ENCODE measurements at places on chromosomes 3 and 15.

DNA sequence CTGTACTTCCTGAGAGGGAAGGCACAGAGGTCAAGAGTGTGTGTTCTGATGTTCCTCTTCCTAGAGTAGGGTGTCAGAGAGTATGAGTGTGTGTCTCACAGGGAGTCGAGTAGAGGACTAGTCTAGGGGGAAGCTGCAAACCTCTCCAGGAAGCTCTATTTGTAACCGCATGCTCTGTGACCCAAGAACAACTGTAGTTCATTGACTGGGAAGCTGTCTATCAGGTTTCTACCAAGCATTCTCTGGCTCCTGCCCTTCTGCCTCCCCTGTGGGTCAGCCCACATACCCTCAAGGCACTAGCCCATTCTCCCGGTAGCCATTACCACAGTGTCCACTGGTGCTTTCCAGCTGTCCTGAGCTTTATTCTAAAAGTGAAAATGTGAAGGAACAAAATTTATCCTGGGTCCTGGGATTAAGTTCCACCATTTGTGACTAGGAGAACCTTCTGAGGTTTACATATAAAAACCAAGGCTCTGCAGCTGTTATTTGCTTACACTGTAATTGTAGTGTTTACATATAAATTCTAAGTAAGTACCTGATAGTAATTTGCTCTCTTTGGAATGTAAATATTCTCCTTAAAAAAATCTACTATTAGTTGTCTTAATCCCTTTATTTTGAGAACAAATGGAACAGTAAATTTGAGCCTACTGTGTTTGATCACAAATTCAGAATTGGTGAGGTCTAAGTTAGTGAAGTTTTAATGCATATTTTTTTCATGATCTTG lies 40.7 kb downstream of the MYRIP start:
- no peak for DNase-seq

- no peak for DNase-seq
Observed at GRCh38 chr3:44954962-44955361, 21.0 kb downstream of the ZDHHC3 start.

DNA sequence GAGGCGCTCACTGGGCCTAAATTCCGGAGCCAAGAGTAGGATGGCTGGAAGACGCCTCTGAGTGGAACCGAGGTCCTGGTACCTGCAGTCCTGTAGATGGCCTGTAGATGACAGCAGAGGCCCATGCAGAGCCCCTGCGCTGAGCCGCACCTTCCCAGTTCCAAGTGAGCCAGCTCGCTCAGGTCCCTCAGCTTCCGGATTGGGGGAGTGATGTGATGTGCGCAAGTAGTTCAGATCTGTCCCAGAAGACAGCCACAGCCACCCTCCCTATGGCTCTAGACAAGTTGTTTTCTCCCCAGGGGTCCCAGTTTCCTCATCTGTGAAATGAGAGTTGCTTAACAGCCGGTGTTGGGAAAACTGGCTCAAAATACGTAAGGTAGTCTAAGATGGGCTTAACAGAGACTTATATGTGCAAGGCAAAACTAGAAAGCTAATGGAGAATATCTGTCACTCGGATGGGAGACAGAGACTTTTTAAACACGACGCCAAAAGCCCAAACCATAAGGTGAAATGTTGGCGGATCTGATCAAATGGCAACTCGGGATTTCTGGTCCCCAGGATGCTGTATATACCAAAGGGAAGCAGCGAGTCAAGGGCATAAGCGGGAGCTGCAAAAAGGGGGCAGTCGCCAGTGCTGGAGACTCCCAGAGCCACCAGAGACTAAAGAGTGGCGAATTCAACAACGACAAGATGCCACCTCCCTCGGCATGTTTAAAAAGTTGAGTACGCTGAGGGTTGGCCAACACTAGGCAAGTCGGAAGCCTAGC lies 765 bp upstream of the MAPKAPK3 start:
- DNase-seq, result no peak

DNA sequence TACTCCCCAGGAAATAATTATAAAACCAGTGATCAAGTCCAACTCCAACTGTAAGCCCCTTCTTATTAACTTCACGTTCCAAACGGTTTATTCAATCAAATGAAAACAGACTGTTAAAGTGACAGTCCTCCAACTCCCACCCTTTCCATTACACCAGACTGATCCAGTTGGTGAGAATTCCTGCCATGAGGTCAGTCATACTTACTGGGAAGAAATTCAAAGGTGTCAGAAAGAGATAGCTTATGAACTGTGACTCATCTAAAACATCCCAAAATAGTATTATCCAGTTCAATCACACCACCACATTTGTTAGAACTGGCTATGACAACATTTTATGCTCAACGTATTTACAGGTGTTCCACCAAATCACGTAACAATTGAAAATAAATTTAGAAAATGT lies 19.5 kb downstream of the SMARCC1 start:
- no peak for DNase-seq

DNA sequence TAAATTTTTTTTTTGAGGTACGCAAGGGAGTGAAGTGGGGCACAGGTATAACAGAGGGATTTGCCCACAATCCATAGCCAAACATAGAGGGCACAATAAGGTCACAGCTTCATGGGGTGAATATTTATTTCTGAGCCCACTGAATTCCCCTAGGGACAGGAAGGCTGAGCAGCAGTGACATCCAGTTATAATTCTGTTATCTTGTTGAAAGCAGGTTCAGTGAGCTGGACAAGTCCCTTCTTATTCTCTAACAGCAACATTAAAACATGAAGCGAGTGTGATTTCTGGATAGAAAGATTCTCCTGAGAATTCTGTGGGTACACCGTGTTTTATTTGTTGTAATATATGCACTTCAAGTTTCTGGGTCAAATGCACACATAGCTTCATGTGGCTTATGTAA lies 538.2 kb downstream of the NAALADL2 start:
- DNase-seq, result no peak

DNA sequence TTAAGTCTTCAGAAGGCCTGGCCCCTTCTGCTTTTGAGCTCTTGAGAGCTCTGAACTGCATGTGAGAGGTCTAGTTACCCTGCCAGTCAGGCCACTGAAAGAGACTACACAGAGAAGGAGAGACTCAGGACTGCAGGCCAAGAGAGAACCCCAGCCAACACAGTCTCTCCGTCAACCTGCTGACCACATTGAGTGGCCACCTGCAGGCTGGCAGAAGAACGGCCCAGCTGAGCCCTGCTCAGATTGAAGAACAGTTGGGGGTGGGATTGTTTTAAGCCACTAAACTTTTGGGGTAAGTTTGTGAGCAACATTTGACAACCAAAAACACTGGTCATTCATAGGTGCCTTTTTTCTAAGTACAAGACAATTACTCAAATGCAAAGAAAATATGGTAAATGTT lies 273.5 kb upstream of the CCDC54 start:
- no peak for DNase-seq

GRCh38 chr3:14946739-14947099 lies 664 bp upstream of the NR2C2 start:
- DNase-seq, result no peak

DNA sequence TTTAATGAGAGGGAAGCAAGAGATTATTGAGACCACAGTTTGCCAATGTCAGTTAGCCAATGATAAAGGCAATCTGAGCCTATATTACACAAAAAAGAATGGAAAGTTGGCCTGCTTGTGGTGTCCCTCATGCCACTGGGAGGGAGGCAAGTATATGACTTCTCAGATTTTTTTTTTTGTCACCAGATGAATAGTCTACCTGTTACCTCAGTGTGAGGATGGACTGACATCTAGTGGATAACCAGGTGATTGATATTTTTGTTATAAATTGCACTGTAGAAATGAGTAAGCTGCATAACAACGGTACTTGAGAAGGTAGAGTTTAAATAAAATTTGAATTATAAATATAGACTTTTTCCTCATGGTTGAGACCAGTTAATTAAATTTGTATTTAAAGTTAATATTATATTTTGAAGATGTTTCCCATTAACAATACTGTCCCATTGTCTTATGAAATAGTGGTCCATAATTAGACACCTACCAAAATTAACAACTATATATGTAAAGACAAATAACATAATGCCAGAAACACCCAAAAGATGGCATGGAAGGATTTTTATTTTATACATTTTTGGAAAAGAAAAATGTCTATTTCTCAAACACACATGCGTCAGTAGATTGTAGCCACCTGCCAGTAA lies 237.8 kb upstream of the GADL1 start:
- DNase-seq, result no peak

DNA sequence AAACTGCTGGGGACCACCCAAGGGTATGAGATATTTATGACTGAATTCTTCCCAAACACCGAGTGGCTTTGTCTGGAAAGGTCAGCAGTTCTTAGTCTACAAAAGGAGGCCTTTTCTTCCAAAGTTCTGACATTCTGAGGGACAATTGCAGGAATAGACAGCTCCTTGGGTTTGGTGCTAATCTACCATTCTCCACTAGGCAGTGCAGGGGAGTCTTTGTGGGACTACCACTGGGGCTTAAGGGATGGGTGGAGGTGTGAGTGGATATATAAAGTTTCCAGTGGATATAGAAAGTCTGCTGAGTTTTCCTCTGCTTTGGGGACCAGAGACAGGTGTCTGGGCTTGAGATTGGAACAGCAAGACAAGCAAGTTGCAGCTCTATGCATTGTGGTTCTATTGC lies 62.7 kb downstream of the EXOG start:
- no peak for DNase-seq

DNA sequence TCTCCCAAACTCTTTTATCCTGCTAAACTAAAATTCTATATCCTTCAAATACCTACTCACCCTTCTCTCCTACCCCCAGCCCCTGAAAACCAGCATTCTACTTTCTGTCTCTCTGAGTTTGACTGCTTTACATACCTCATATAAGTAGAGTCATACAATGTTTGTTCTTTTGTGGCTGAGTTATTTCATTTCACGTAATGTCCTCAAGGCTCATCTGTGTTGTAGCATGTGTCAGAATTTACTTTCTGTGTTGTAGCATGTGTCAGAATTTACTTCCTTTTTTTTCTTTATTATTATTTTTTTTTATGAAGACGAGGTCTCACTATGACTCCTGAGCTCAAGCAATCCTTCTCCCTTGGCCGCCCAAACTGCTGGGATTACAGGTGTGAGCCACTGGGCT lies 20.1 kb downstream of the IFT122 start:
- DNase-seq, result no peak

DNA sequence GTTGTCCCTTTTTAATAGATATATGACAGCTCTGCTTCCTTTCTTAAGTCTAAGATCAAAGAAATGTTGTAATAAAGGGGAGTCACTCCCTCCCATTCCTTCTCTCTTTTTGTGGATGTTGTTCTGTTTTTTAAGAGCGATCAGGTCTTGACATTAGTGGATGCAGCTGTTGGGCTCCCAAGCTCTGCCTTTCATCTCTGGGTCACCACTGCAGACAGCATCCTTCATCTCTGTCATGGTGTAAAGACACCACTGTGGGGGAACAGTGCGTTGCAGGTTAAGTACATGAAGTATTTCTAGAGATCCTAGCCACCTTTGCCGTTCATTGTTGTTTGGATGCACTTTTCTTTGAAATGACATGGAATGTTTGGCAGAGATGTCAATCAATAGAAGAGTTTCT lies 17.7 kb downstream of the FNDC3B start:
- no peak for DNase-seq

DNA sequence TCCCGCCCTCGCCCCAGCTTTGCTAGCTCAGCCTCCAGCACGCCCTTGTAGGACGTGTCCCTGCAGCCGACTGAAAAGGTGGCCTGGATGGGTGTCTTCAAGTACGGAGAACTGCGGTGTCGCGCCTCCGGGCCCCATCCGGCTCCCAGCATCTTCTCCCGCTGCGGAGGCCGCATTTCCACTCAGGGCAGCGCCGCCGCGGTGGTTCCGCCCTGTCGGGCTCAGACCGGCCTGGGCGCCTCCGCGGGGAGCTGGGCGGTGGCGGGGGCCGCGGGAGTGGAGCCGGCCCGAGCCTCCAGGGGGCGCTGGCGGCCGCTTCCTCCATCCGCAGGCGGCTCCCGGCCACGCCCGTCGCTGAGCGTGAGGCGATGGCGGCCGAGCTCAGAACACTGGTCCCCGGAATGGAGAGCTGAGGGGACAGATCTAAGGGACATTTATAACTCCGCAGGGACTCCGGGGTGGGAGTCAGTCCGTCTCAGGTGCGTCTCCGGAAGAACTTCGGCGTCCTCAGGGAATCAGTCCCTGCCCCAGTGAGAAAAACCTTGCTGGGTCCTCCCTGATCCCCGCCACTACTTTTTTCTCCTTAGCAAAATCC lies 13.6 kb upstream of the SMCO1 start:
- DNase-seq, result no peak

DNA sequence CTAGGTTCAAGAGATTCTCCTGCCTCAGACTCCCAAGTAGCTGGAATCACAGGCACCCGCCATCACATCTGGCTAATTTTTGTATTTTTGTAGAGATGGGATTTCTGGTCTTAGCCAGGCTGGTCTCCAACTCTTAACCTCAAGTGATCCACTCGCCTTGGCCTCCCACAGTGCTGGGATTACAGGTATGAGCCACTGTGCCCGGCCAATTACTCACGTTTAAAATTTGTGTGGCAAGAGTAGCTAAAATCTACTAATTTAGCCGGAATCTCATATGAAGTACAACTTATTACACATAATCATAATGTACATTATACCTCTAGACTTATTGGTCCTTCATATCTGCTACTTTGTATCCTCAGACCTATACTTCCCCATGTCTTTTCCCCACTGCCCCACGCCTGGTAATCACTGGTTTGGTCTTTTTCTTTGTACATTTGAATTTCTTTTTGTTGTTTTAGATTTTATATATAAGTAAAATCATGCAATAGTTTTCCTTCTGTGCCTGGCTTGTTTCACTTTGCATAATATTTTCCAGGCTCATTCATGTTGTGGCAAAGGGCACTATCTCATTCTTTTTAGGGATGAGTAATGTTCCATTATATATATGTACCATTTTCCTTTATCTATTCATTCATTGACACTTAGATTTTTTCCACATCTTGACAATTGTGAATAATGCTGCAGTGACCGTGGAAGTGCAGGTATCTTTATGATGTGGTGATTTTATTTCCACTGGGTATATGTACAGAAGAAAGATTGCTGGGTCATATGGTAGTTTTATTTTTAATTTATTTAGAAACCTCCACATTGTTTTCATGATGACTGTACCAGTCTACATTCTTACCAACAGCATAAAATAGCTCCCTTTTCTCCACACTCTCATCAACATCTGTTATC lies 605.0 kb upstream of the CBLB start:
- no peak for DNase-seq

DNA sequence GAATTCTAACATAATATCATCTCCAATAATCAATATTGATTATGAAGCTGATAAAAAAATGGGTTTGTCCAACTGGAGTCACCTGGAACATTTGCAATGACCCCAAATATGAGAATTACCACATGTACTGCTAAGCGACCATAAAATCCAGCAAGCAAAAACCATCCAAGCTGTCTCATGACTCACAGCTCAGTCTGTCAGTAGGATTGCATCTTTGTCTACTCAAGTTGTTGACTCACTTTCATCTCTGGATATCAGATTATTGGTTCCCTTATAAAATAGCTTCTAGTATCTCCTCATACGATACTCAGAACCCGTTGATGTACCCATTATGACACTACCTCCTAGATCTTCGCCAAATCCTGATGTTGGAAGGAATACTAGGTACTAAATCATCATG lies 209.8 kb upstream of the ATP11B start:
- DNase-seq, result no peak

GRCh38 chr3:110758208-110758607 lies 313.4 kb upstream of the NECTIN3 start:
- no peak for DNase-seq
